Stomach (tissue), 19 donors: ENCODE measurements at places on chromosomes 6 and 20. TPM values are rescaled to one million over a fixed set of nuclear protein-coding genes. Genes with fewer than 3 reads are reported as not detected.

GRCh38 chr6:108736832-108737231 is 111.4 kb upstream of the ARMC2 start:
- DNase-seq = peak; percentile 49

DNA sequence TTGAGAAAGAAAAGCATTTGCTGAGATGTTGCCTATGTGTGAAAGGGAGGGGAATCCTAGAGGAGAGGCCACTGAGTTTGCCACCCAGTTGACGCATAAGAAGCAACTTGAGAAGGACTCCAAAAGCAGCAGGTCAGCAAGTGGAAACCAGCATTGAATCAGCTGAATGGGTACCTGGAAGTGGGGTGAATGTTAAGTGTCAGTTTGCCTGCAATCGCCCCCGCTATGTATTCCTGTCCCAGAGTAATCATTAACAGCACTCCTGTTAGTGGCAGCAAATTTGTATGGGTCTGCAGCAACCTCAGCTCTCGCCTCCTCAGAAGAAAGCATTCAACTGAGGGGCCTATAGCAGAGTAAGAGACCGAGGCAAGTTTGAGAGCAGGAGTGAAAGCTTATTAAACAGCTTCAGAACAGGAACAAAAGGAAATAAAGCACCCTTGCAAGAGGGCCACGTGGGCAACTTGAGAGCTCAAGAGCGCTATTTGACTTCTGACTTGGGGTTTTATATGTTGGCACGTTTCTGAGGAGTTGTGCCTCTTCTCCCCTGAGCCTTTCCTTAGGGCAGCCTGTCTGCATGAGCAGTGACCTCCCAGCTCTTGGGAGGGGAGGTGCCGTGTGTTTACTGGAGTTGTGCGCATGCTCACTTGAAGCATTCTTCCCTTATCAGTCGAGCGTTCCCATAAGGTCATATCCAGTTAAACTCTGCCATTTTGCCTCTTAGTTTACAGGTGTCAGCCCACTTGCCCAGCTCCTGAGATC is 122.6 kb upstream of the PHACTR1 start:
- peak; percentile 63 for DNase-seq

- DNase-seq = no peak
Observed at GRCh38 chr20:43160941-43161340, 28.8 kb downstream of the PTPRT start.

DNA sequence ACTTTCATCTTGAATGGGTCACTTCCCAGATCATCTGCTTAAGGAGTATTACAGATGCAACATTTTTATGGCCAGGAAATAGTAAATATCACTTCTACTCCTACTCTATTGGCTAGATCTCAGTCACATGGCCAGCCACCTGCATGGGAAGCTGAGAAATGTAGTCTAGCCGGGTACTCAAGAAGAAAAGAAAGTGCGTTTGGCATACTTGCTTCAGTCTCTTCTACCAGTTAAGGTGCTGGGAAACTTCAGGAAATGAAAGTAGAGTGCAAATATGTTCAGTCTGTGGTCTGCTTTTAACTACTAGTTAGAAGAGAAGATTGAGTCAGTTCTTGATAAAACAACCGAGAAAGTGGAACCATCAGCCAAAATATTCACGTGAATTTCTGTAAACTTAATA is 129.2 kb downstream of the PDSS2 start:
- DNase-seq = no peak

GRCh38 chr6:106112433-106112832 is 26.3 kb downstream of the PRDM1 start:
- no peak for DNase-seq

GRCh38 chr6:81130969-81131368 is 621.5 kb downstream of the TENT5A start:
- DNase-seq = no peak

DNA sequence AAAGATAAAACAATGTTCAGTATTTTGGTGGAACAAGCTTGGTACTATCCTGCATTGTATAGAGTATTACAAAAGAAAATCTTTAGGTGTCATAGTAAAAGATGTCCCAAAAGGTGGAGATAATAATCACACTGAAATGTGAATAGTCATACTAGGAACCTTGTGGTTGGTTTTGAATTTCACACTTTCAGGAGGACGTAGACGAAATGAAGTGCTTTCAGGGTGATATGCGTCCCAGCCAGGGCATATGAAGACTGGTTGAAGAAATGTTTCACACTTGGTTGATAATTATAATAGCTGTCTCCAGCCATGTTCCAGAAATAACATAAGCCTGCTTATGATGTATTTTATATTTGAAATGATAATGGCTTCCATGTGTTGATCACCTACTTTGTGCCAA is 60.4 kb downstream of the SCAND1 start:
- no peak for DNase-seq

GRCh38 chr20:31809661-31810060 is 9.5 kb upstream of the MYLK2 start:
- DNase-seq = no peak

DNA sequence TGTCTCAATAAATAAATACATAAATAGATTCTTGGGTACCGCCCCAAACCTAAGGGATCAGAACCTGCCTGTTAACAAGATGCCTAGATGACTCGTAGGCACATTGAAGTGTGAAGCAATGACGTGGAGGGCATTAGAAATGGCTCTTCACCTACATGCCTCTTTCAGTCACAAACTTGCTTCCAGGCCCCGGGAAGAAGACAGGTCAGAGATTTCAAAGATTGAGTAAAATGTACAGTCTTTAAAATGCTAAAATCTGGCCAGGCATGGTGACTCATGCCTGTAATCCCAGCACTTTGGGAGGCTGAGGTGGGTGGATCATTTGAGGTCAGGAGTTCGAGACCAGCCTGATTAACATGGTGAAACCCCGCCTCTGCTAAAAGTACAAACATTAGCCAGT is 480.8 kb upstream of the JARID2 start:
- no peak for DNase-seq

DNA sequence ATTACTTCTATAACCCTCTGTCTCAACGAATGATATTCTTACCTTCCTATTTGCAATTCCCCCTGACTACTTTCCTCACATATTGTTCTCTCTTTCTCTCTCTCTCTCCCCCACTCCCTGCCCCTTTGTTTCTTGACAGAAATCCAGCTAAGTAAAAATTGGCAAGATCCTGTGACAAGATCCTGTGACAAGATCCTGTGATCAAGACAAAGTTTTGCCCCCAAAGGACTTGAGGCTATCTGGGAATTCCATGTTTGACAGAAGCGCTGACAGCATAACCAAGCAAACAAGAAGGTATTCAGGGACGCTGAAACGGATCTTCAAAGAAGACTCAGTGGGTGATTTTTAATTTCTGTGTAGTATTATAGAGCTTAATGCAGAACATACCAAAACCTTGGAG is 5.5 kb upstream of the HBS1L start:
- no peak for DNase-seq

PSMA7 gene
- total RNA-seq = 140 TPM

MEP1A gene
- total RNA-seq = 15.6 TPM

OR2J3 gene
- not detected for total RNA-seq

LPIN3 gene
- total RNA-seq = 14.2 TPM

SLC16A10 gene
- 206 TPM for total RNA-seq

CST5 gene
- not detected for total RNA-seq

TDRD6 gene
- total RNA-seq = not detected

GSTA2 gene
- total RNA-seq = 0.89 TPM

GFOD1 gene
- total RNA-seq = 29.4 TPM

BHLHE23 gene
- total RNA-seq = not detected
